Left renal cortex interstitium (tissue), 4 donors: ENCODE measurements at places on chromosomes 12 and 14.

DNA sequence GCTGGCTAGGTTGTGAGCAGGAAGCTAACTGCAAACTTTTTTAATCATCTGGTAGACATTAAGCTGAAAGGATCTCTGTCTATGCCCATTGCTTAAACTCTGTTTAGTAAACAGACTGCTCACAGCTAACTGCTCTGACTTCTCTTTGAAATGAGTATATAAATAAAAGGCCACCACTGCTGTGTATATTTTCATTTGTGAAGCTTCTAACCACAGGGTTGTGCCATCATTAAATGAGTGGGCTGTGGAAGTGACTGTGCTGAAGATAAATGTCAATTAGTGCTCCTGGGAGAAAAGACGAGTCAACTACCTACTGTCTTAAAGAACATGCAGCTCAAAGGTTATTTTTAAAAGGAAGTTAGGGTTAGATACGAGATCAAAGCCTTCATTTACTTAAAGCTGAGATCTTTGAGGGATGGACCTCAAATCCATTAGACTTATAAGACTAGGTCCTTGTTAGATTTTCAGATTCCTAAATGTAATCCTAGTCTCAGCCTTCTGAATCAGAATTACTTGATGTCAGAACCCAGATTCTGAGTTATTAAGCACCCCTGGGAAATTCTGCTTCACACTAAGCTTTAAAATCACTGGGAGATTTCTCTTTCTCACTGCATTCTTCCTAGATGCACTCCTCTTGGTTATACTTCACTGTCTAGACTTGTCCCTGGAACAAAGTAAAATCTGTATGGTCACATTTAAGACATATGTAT is 213.1 kb upstream of the FLRT2 start:
- DNase-seq, result no peak

DNA sequence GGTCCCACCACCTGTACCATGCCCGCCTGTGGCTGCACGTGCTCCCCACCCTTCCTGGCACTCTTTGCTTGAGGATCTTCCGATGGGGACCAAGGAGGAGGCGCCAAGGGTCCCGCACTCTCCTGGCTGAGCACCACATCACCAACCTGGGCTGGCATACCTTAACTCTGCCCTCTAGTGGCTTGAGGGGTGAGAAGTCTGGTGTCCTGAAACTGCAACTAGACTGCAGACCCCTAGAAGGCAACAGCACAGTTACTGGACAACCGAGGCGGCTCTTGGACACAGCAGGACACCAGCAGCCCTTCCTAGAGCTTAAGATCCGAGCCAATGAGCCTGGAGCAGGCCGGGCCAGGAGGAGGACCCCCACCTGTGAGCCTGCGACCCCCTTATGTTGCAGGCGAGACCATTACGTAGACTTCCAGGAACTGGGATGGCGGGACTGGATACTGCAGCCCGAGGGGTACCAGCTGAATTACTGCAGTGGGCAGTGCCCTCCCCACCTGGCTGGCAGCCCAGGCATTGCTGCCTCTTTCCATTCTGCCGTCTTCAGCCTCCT is 1.1 kb downstream of the INHBE start:
- DNase-seq, result no peak

GRCh38 chr14:84458881-84459280 is 1071.1 kb upstream of the FLRT2 start:
- DNase-seq, result no peak

DNA sequence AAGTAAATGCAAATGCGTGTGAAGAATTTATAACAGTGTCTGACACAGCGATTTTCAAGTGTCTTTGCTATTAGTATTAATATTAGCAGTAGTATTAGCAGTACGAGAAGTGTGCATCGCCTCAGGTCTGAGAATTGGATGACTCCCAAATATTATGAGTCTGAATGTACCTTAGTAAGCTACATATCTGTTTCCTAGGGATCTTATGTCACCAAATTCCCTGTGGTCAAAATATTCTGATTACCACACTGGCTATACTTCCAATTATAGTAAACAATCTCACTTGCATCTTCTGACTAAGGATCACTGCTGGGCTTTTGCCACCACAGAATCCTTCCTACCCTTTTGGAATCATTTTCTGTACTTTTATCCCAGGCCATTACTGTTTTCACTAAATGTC is 396.0 kb upstream of the MIS18BP1 start:
- DNase-seq, result no peak

- DNase-seq, result no peak
These were observed 214.9 kb downstream of the CNTN1 start for GRCh38 chr12:40907115-40907527.

GRCh38 chr12:67274186-67274585 is 5.0 kb downstream of the CAND1 start:
- no peak for DNase-seq

DNA sequence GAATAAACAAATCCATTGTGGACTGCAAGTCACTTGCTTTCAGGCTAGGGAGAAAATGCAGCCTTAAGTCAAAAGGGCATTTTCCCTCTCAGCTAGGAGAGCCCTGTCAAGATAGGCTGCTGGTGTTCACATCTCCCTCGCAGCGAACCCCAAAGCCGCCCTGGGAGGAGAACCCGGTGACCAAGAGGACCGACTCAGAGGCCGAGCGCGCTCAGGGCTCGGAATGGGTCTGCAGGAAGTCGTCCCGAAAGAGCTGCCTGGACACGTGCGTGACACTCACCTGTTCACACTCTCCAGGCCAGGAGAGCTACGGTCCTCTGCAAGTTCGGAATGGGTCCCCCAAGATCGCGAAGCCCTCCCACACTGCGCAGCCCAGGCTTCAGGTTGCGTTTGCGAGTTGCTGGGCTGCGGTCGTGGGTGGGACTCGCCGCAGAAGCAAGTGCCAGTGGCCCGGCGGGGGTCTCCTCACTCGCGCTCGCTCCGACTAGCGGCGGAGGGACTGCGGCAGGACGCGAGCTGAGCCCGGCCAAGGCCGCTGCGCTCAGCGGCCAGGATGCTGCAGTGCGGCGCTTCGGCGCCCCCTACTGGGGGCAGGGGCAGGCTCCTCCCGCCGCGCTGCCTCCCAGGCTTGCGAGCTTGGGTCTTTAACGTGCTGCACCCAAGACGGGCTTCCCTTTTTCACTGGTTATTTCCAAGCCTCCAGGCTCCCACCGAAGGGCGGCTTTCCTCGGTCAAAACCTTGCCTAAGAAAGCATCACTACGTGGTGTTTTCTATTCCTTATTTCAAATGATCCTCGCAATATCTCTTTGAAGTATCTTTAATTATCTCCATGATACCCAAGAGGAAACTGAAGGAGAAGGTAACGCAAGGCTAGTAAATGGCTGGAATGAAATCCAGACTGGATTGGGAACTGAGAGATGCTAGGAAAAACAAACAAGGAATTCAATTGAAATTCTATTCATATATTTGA is at the start of gene RERG:
TSS of gene RERG (minus strand) at position 503 of the 971 bp plus-strand sequence. CDS start 3,928 bp downstream, outside the sequence.
- DNase-seq, result peak; percentile 67

DNA sequence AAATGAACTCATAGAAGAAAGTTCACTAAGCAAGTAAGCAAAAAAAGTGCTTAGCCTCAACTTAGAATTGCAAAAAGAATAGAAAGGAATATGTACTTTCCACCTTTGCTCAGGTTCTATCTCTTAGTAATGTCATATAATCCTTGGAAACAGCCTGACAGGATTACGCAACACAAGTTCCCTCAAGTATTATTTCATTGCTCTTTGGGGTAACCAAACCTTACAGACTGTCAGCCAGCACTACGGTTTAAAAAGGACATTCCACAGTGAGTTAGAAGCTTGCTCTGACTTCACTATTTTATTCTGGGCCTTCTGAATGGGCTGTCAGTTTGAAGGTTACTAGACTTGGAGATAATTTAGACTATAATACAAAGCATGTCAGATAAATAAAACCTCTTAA is 264.0 kb downstream of the ATXN7L3B start:
- DNase-seq, result no peak

GRCh38 chr12:42570076-42570475 is 19.5 kb downstream of the PRICKLE1 start:
- no peak for DNase-seq

DNA sequence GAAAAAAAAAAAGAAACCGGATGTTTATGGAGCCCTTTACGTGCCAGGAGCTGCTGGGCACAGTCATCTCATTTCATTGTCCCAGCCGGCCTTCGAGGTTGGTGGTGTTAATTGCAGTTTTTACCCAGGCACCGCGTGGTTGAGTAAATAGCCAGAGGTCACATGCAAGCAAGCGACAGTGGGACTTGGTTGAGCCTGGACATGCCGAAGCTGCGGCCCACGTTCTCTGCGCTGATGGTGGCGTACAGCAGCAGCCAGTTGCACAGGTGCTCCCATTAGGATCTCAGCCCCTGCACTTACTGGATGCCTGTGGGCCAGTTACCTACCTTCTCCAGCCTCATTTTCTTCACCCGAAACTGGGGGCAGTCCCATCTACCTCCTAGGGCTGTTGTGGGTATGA is 54.0 kb downstream of the TSPAN9 start:
- no peak for DNase-seq

- DNase-seq, result no peak
These were observed 70.4 kb downstream of the NTN4 start for GRCh38 chr12:95720146-95720545.

- DNase-seq, result no peak
These were observed 51.1 kb upstream of the FRMD6 start for GRCh38 chr14:51600658-51601057.

DNA sequence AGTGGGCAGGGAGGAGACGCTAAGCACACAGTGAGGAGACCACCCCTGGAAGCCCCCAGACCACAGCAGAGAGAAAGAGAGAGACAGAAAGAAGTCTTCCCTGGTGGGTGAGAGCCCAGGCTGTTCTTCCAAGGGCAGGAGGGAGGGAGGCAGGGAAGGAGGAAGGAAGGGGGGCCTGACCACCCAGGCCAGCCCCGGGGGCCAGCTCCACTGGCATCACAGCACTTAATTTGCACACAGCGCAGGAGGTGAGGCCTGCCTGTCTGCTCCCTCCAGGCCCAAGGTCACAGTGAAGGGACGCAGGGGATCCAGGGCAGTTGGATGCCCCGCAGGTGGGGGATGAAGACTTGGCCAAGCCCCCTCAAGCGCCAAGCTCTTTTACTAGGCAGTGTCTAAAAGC is 141.9 kb upstream of the C14orf180 start:
- DNase-seq, result no peak

DNA sequence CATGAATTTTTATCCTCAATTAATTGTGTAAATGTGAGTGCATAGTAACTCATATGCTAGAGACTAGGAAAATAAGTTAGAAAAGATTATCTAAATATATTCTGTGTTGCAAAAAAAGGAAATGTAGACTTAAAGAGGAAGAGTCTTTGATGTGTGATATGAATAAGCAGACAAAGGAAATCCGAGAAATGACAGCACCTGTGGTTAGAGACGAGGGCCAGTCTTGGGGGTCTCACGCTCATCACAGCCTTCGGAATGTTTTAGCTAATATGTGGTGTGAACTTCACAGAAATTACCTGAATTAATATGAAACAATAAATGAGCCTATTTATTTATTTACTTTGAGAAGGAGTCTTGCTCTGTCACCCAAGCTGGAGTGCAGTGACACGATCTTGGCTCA is 11.6 kb downstream of the ATP6V0A2 start:
- no peak for DNase-seq

GRCh38 chr14:60094306-60094897 is 2.7 kb downstream of the PCNX4 start:
- DNase-seq, result no peak

GRCh38 chr14:81432219-81432661 is 32.1 kb upstream of the STON2 start:
- DNase-seq, result no peak

DNA sequence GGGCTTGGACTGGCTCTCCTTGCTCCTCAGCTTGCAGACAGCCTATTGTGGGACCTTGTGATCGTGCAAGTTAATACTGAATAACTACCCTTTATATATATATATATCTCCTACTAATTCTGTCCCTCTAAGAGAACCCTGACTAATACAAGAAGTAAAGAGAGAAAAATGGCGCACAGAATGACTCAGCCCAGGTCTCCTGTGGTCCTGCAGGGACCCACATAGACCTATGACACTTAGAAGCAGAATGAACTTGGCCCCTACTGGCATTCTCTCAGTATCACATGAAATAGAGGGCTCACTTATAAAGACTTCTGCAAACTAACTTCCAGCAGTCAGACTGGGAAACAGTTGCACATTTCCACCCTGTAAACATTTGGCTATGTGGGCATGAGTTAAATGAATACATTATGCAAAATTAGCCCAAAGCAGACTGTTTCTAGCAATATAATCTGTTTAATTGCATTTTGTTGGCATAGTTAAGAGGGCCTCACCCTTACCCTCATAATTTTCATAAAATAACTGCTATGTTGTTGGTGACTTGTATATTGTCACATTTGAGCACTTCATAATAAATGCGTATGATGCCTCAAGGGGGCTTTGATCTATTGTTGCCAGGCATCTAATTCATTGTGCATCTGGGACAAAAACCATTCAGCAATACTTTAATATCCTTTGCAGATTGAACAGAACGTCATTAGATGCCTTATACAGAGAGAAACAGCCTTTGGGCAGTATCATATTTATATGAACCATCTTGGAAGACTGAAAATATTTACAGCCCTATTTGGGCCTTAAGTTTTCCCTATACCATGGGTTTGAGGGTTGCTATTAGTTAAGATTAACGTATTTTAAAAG is 349.7 kb upstream of the DIO2 start:
- DNase-seq, result no peak

DNA sequence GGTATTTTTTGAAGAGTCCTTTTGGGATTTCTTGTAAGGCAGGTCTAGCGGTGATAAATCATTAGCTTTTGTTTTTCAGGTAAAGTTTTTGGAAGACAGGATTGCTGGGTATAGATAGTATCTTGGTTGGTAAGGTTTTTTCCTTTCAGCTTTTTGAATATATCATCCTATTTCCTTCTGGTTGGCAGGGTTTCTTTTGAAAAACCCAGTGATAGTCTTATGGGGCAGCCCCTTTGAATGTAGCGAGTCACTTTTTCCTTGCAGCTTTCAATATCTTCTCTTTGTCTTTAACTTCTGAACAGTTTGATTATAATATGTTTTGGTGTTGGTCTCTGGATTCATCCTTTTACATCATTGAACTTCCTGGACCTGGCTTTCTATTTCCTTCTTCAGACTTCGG is 20.2 kb downstream of the TMX1 start:
- no peak for DNase-seq

DNA sequence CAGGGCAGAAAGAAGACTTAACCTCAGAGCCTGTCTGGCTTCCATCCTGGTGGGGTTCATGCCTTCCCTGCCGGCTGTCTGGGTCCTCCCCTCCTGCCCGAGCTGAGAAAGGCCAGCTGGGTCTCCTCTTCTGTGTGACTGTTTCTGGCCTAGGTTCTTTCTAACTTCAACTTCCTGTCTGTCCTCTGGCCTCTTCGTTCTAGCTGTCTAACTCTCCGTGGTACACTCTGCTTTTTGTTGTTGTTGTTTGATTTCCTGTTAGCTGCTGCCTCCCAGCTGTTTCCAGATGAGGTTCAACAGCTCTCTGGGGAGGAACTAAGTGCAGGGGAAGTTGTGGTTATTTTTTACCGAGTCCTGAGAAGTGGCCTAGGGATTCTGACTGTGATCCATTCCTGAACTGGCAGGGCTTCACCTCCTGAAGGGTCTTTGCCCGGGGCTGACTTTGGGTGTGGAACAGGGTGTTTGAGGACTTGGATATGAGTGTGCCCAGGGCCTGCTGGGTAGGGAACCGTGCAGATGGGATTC is 3.2 kb downstream of the MLXIP start:
- DNase-seq, result no peak

GRCh38 chr12:27143256-27144069 is 61.1 kb upstream of the C12orf71 start:
- no peak for DNase-seq
